ENCODE measurements at places on chromosomes 2 and 18.

DNA sequence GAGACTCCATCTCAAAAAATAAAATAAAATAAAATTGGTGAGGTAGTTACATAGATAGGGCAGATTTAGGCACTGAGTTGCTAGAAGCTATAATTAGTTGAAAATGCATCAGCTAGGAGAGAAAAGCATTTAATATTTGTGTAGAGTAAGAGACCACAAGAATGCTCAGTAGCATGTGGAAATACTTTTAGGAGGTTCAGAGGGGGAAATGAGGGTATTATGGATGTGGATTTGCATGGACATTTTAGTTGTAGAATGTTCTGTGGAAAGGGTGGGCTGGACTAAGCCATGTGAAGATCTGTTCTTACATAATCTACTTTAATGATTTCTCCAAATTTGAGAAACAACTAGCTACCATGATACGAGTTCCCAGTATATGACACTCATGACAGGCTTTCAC lies 95.5 kb downstream of the ATP9B start:
- no peak for DNase-seq

DNA sequence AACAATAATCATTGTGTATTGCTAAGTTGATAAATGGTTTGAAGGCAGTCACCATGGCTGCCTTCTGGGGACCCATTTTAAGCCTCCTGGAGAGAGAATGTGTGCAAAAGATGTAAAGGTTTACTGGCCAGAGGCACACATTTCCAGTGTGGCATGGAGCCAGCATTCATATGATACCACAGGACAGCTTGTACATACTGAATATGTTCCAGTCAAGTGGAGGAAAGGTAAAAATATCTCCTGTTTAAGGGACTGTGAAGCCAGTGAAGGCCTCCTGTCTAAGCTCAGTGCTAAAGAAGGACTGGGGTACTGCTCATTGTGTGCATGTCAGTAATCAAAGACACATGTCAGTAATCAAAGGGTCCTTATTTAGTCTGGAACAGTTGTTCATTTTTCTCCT lies 119.2 kb downstream of the BABAM2 start:
- DNase-seq = no peak

DNA sequence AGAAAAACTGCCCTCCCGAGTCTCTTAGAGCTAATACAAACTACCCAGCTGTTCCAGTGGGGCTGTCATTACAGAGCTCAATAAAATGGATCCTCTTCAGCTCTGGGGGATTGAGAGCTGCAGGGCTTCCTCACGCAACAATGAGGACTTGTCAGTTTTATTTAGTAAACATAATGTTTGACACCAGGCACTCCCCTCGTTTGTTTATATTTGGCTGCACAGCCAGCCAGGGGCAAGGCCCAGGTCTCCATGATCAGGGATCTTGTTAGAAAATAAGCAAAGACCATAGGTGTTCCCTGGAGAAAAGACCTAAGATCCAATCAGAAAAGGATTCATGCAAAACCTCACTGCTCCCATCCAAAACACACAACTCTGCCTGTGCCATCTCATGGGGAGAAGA lies 158.2 kb downstream of the C1D start:
- DNase-seq = no peak

GRCh38 chr2:162063899-162064298 lies 10.1 kb downstream of the DPP4 start:
- no peak for DNase-seq

GRCh38 chr18:58715540-58715939 lies 44.3 kb downstream of the MALT1 start:
- no peak for DNase-seq

GRCh38 chr18:61580046-61580445 lies 246.8 kb downstream of the CDH20 start:
- DNase-seq = no peak

- no peak for DNase-seq
Measured at GRCh38 chr2:165660361-165660760, 133.7 kb downstream of the GALNT3 start.

- no peak for DNase-seq
Measured at GRCh38 chr2:45755585-45756335, 104.3 kb downstream of the PRKCE start.

GRCh38 chr2:39121523-39122063 lies 742 bp upstream of the SOS1 start:
- DNase-seq = no peak

GRCh38 chr2:15588329-15588919 lies 3.2 kb upstream of the DDX1 start:
- peak; percentile 32 for DNase-seq

- DNase-seq = peak; percentile 65
Measured at GRCh38 chr2:64988420-64989125, 626 bp upstream of the SLC1A4 start.

- no peak for DNase-seq
Measured at GRCh38 chr18:14120926-14121325, 11.3 kb downstream of the ZNF519 start.

DNA sequence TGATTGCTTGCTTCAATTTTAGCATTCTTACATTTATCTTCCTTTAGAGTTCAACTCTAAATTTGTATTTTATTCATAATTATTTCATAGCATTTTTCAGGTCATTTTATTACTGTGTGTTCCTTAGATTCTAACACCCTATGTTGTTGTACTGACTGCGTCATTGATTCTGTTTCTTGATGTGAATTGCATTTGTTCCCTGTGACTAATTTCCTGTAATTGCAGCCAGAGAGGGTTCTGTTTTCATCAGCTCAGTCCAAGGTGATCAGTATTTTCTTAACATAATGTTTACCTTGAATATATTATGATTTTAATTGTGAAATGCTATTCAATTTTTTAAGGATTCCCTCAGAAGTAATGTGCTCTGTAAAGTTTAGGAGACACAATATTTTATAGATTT lies 970.2 kb upstream of the PIK3C3 start:
- DNase-seq = no peak

DNA sequence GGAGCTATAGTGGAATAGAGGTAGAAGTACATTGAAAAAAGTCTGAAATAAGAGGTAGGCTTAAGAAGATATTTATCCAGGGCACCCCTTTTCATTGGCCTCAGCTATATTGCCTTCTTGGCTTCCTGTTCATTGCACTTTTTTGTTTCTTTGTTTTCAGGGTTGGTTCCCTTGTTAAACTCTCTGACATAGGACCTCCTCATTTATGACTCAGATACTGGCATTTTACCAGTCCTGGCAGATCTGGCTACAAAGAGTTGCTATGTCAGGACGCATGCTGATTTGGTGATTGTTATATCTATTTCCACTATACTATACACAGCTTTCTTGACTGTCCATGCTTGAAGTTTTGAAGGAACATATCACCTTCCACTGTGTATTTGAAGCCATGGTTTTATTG lies 60.0 kb downstream of the GCA start:
- no peak for DNase-seq

GRCh38 chr2:236748801-236749200 lies 179.2 kb downstream of the ACKR3 start:
- no peak for DNase-seq

DNA sequence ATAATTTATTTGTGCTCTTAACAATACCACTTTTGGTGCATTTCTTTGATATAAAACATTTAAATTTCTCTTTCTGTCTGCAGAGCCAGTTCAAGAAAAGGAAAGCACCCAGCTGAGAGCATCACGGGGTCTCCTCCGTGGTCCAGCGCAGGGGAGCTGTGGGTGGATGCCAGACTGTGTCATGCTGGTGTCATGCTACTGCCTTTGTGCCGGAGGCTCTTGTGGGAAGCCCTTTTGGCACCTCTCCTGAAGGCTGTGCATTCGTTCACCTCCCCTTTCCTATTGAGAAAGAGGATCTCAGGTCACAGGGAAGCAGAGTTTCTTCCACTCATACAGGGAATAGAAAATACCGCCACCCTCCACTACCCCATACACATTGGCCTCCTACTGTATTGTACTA lies 450.4 kb downstream of the GALR1 start:
- DNase-seq = no peak

DNA sequence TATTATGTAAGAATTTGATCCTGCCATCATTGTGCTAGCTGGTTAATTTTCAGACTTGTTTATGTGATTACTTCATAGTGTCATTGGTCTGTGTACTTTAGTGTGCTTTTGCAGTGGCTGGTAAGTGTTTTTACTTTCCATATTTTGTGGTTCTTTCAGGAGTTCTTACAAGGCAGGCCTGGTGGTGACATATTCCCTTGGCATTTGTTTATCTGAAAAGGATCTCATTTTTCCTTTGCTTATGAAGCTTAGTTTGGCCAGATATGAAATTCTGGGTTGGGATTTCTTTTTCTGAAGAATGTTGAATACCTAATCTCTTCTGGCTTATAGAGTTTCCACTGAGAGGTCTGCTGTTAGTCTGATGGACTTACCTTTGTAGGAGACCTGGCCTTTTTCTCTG lies 72.8 kb upstream of the MC4R start:
- no peak for DNase-seq

- no peak for DNase-seq
Measured at GRCh38 chr2:135327146-135327545, 203.9 kb downstream of the ZRANB3 start.

- no peak for DNase-seq
Measured at GRCh38 chr18:31631526-31631925, 39.8 kb downstream of the TTR start.

DNA sequence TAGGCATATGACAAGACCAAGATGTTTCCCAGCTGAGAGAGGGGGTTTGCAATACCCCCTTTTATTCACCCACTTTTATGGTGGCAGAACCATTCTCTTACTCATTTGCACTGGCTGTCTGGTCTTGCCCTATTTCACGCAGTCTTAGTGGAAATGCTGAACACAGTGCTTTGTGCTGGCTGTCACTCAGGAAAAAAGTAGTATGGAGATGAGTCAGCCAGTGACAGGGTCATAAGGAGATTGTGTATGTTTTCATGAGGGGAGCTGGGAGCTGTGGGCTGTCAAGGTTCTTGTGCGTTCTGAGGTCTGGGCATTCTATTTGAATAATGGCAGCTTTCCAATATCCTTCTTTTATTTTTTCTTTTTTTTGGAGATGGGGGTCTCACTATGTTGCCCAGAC lies 10.9 kb upstream of the CNRIP1 start:
- DNase-seq = no peak

- DNase-seq = peak; percentile 8
Measured at GRCh38 chr2:52810460-52810859, 957.1 kb upstream of the CHAC2 start.

DNA sequence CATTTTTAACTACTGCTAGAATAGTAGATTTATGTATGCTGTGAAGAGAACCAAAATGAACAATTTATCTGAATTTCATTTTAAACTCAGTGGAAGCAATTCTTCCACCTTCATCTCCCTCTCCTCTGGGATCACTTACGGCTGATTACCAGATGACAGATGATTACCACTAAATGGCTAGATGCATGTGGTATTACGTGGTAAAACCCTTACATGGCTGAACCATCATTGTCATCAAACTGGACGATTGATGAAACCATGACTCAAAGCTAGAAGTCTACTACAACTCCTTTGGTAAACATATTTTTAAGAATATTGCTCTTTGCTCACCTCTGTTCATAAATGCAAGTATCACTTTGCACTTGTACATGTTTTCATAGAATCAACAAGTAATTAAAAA lies 48.5 kb upstream of the DOCK10 start:
- DNase-seq = no peak

DNA sequence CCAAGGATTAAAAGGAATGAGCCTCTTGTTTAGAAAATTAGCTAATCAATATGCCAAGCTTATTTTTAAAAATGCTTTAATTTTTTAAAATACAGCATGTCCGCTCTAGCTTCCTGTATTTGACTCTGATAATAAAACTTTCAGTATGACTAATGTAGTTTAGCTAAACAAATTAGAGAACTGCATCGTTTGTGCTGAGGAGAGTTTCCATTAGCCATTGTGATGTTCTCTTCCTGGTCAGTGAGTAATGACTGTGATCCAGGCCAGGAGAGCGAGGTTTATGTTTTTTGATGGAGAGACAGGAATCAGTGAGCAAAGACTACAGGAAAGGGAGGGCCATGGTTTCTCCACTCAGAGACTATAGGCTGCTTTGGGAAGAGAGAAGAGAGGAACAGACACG lies 237.2 kb upstream of the ETAA1 start:
- no peak for DNase-seq

- no peak for DNase-seq
Measured at GRCh38 chr2:222862909-222863544, 2.2 kb downstream of the ACSL3 start.

DNA sequence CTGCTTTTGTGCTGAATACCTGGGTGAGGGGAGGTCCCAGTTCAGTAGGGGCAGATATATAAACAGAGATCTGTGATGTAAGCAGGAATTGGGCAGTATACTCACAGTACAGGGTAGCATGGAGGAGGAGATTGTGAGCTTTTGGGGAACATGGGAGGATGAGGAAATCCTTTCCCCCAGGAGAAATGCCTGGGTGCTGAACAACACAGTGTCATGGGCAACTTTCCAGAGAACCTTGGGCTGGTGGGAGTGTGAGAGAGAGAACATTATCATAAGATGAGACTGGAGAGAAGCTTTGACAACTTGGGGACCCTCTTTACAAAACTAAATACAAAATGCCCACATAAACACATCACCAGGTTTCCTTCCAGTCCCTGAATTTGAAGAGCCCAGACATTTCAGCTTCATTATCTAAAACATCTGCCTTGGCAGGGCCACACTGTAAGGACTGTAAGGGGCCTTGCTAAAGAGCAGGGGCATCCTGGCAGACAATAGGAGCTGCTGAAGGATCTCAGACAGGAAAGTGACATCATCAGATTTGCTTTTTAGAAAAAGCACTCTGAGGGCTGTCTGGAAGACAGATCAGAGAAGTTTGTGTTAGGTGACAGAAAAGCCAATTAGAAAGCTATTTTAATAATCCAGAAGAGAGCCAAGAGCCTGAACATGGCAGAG lies 303.1 kb upstream of the FBXO11 start:
- no peak for DNase-seq

- DNase-seq = no peak
Measured at GRCh38 chr2:206422493-206422892, 20.8 kb upstream of the ADAM23 start.

GRCh38 chr18:8948471-8949149 lies 153.9 kb upstream of the NDUFV2 start:
- no peak for DNase-seq

DNA sequence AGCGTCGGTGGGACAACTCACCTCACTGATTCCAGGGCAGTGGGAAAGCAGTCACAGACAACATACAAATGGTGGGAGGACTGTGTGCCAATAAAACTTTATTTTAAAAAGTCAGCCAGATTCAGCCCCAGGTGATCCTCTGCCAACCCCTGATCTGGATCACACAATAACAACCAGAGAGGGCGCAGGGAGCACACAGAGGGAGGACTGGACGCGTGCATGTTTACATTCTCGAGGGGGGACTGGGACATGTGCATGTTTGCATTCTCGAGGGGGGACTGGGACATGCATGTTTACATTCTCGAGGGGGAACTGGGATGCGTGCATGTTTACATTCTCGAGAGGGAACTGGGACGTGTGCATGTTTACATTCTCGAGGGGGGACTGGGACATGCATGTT lies 209.5 kb downstream of the NDUFA10 start:
- DNase-seq = no peak

All from GM10248 (cell line).